IMR-90 (cell line): ENCODE measurements at places on chromosomes 6 and 20. TPM values are rescaled to one million over a fixed set of nuclear protein-coding genes. Genes with fewer than 3 reads are reported as not detected.

GRCh38 chr6:106609699-106610098 lies 19.6 kb downstream of the RTN4IP1 start:
- DNase-seq, result no peak

Gene MAN1A1
- polyA plus RNA-seq, result 4.6 and 6.4 TPM in 2 replicates

Gene BTBD9
- 4.0 and 4.1 TPM in 2 replicates for polyA plus RNA-seq

DNA sequence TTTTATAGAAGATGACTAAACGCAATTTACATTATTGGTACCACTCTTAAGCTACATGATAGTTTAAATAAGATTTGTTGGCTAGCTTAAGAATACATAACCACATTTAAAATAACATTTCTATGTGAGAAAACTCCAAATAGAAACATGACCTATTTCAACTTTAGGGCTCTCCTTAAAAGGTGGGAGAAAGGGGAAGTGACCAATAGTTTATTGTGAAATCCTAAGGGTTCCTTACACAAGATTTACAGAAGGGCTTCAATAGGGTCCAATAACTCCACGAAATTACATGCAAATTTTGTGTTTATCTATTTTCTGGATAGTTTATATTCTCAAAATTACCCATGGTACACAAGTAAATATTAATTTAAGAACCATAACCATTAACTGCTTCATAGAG lies 91.6 kb upstream of the DST start:
- no peak for DNase-seq

Gene C6orf118
- not detected in 2 replicates for polyA plus RNA-seq

Gene NOX3
- not detected in 2 replicates for polyA plus RNA-seq

- DNase-seq, result no peak
These were observed 17.3 kb upstream of the CCDC167 start for GRCh38 chr6:37516920-37517405.

GRCh38 chr6:6863970-6864639 lies 243.7 kb upstream of the RREB1 start:
- DNase-seq, result no peak

DNA sequence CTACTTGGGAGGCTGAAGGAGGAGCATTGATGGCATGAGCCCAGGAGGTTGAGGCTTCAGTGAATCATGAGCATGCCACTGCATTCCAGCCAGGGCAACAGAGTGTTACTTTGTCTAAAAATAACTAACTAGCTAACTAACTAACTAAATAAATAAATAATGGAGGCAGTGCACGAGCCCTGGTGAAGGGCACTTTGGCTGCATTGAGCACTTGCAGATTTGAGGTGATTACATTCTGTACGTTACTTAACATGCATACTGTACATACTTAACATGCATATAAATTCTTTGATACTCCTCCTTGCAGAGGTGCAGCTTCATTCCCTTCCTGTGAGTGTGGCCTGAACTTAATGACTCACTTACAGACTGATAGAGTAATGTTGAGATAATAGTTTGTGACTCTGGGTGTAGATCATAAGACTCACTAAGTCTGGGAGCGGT lies 10.7 kb downstream of the HLA-A start:
- DNase-seq, result peak; percentile 21

DNA sequence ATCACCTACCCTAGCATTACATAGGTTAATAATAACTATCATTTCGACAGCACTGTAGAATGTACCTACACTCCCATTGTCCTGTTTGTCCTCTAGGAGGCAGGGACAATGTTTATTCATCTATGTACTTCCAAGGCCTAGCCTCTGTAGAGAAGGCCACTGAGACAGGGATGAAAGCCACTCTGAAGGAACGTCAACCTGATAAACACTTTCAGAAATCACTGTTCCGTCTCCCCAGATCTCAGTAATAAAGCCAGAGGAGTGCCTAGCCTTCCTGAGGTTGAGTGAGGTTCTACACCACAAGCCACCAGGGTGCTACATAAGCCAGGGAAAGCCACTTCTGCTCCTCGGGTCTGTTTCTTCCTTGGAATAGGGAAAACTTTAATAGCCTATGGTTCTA lies 44.8 kb downstream of the POPDC3 start:
- peak; percentile 18 for DNase-seq

- DNase-seq, result no peak
These were observed 265.8 kb downstream of the TAF4 start for GRCh38 chr20:61799928-61800327.
